ENCODE measurements at places on chromosomes 16 and 17.

DNA sequence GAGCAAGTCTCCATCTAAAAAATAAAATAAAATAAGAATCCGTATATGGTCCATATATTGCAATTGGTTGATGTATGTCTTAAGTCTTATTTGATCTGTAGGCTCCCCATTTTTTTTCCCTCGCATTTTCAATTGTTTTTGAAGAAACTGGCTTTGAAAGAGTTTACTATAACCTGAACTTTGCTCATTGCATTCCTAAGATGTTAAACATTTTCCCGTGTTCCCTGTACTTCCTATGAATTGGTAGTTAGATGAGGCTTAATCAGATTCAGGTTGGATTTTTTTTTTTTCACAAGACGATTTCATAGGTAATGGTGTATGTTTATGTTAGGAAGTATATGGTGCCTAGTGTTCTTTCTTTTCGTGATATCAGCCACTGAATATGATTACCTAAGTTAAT lies 3.3 kb downstream of the LRRC36 start:
- no peak for DNase-seq

GRCh38 chr17:6392609-6393350 lies 42.1 kb downstream of the AIPL1 start:
- no peak for DNase-seq

DNA sequence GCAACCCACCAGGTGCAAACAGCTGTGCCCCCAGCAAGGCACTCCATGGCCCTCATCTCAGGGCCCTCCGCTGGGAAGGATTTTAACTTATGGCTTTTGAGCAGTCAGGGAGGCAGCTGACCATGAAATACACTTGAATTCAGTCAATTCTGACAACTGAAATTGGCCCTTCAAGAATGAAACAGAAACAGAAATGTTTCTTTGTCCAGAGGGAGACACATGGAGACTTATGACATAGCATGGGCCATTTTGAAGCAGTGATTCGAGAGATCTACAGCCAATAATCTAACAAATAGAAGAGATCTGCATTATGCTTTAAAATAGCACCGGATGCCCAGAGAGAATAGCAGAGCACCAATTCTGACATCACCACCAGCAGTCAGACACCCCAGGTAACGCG lies 7.5 kb downstream of the CACNG1 start:
- no peak for DNase-seq

DNA sequence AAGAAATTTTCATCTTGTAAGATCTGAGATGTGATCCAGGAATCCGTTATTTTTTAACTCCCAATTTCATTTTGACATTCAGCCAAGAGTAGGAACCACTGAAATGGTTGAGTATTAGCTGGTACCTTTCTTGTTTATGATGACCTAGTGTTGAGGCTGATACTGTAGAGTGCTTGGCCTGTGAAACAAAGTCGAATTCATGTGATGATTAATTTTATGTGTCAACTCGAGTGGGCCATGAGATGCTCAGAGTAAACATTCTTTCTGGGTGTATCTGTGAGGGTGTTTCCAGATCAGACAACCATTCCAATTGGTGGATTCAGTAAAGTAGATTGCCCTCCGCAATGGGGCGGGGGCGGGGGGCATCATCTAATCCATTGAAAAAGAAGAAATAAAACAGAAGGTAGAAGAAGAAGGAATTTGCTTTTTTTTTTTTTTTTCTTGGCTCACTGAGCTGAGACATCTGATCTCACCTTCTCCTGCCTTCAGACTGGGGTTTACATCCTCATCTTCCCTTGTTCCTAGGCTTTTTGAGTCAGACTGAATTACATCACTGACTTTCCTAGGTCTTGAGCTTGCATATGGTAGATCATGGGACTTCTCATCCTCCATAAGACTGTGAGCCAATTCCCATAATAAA lies 264.6 kb upstream of the KCNJ16 start:
- DNase-seq, result no peak

GRCh38 chr16:84726669-84727467 lies 27.1 kb downstream of the USP10 start:
- no peak for DNase-seq

DNA sequence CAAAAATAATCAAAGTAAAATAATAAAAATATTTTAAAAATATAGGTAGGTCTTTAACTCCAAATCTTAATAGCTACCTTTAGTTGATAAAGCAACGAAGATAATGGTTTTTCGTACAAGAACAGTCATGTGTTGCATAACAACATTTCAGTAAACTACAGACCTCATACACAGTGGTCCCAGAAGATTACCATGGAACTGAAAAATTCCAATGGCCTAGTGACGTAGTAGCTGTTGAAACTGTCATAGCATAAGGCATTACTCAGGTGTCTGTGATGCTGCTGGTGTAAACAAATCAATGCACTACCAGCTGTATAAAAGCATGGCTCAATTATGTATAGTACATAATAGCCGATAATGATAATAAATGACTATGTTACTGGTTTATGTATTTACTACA lies 43.9 kb downstream of the CREBBP start:
- no peak for DNase-seq

GRCh38 chr16:51579652-51580360 lies 428.7 kb upstream of the SALL1 start:
- no peak for DNase-seq

- DNase-seq, result no peak
Observed at GRCh38 chr17:60857556-60858080, 180.0 kb downstream of the BCAS3 start.

- DNase-seq, result peak; percentile 19
Observed at GRCh38 chr17:56593086-56593645, 333 bp upstream of the NOG start.

GRCh38 chr17:80137131-80137530 lies 9.8 kb downstream of the EIF4A3 start:
- no peak for DNase-seq

DNA sequence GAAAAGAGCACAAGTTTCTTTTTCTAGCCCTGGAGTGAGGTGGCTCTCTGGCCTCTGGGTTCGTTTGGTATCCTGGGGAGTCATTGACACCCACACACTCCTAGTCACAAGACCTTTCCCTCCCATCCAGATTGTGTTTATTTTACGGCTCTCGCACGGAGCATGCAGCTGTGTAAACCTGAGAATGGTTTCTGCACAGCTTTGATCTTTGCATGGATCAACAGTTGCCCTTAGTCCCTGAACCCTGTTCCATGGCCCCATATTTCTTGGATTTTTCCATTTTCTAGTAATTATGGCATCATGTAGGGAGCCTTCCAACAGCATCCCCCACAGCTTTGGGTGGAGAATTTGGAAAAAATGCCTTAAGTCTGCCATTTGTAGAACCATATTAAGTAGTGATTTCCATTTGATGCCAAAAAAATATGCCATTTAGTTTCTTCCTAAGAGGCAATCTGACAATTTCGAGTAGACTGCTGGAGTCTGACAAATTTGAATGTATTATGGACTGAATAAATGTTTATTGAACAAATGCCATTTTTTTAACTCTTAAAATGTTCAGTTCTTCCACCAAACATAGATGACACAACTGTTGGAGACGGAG lies 197.7 kb downstream of the WWOX start:
- no peak for DNase-seq

GRCh38 chr17:78608804-78609186 lies 31.6 kb upstream of the DNAH17 start:
- no peak for DNase-seq

DNA sequence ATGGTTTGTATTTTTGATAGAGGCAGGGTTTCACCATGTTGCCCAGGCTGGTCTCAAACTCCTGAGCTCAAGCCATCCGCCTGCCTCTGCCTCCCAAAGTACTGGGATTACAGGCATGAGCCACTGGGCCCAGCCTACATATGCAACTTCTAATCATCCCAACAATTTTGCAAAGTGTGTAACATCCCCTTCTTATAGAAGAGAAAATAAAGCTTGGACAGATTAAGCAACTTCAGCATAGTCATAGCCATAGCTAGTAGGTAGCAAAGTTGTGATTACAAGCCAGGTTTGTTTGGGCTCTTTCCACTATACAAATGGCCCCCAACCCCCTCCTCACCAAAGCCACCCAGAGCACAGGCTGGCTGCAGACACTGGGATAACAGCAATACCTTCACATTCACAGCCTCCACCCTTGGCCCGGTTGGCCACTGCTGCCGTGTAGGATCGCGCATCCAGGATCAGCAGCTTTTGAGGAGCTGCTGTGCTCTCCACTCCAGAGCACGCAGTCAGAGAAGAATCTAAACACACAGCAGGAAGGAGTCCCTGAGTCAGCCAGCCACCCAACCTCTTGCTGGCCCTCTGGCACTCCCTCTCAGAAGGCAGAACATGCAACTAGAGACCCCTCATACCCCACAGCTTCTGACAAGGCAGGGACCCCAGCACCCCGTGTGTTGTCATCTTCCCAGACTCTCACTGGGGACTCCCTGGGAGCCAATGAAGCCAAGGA lies 7.9 kb downstream of the MTMR4 start:
- DNase-seq, result no peak

DNA sequence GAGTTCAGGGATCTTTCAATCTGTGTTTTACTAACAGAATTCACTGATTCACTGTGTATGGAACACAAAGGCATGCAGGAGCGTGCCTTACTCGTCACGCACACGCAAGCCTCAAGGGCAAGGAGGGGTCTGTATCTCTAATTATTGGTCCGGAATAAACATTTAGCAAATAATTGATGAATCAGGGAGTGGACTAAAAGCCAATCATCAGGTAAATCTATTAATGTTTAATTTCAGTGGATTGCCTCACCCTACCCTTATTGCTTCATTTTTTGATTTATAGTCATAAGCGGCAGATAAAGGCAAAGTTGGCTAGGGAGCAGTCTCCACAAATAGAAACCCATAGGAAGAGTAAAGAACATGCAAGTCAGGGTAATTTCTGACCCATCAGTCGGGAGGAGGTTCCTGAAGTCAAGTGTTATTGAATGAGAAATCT lies 7.4 kb upstream of the HSD17B2 start:
- no peak for DNase-seq

DNA sequence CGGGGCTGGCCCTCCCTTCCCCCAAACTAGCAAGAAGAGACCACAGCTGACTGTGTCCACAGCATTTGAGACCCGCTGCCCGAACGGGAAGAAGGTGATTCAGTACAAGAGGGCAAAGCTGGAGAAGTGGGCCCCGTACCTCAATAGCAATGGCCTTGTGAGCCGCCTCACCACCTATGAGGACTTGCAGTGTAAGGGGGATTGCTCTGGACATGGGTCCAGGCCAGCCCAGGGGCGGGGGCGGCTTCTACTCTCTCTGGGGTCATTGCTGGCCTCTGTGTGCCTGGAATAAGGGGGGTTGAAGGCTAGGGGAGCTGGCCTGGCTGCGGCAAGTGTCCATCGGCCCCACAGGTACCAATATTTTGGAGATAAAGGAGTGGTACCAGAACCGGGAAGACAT lies 12.9 kb upstream of the KATNB1 start:
- DNase-seq, result no peak

DNA sequence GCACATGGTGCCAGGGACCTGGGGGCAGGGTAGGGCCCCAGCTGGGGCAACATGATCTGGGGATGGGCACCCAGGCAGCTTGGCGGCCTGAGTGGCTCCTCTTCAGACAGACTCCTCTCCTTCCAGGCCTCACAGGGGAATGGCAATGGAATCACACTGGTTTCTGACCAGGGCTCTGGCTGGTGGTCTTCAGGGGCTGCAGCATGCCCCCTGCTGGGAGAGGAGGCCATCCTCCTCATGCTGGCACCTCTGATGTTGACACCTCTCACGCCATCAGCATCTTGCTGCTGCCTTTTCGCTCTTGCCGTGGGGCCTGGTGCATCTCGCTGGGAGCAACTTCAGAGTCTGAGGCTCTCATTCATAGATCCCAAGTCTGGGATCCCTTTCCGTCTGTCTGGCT lies 11.2 kb upstream of the GFOD2 start:
- DNase-seq, result no peak

GRCh38 chr16:48596326-48596725 lies 13.7 kb downstream of the N4BP1 start:
- no peak for DNase-seq

GRCh38 chr17:12922120-12922519 lies 95.7 kb downstream of the ELAC2 start:
- no peak for DNase-seq

- peak; percentile 23 for DNase-seq
Observed at GRCh38 chr17:47225436-47225858, 16.3 kb downstream of the MYL4 start.

DNA sequence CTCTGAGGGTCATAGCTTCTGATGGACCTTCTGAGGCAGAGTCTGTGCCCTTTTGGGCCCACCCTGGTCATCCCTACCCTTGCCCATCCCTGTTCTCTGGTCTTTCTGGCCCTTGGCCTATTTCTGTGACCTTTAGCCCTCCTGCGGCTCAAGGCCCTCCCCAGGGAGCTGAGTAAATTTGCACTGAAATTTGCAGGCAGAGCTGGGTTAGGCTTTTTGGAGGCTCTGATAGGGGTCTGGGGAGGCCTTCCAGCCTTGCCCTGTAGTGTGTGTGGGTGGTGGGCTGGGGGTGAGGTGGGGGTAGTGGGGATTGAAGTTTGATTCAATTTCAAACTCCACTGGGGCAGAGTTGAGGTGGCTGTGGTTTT lies 17.8 kb downstream of the RARA start:
- DNase-seq, result no peak

DNA sequence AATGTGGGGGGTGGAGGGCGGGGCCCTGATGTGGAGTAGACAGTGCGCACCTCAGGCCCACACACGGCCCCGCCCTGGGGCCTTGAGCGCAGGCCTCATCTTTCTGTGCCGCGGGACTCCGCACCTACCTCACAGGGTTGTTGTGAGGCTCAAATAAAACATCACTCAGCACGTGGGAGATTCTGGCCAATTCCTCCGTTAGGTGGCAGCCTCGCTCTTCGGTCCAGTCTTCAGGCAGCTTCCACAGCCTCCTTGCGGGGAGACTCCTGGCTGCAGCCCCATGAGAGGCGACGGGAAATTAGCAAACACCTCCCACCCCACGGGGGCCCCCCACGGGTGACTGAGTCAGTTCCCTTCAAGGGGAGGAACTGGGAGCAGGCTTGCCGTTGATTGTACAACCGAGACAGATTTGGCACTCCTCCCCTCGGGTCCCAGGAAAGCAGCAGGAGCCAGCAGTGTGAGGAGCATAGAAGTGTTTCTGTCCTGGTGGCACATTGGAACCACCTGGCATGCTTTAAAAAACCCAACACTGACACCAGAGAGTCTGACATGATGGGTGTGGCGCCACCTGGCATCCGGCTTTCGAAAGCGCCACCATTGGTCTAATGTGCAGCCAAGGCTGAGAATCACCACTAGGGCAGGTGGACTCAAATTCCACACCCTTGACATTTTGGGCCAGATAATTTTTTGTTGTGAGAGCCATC lies 7.6 kb downstream of the MRM1 start:
- peak; percentile 57 for DNase-seq

DNA sequence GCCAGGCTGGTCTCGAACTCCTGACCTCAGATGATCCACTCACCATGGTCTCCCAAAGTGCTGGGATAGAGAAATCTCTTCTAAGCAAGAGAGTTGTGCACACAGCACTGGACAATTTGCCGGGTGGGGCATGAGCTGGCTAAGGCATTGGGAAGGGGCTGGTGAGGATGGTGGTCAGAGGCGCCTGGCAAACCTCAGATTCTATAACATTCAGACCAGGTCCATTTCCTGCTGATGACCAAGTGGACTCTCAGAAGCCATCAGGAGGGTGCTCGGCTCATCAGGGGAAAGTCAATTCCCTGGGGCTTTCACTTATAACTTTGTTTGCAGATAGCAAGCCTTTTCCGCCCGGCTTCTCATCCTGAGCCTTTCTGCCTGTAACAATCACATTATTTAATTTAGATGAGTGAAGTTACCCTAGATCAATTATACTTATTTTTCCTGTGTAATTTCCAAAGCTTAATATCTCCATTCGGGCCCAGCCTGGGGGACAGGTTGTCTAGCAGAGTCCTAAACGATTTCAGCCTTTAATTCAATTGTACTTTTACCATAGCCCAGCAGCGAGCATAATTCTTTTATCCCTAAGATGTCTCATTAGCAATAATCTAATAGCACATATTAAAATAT lies 15.0 kb upstream of the SLC6A2 start:
- no peak for DNase-seq

- DNase-seq, result no peak
Observed at GRCh38 chr16:80717611-80718010, 86.8 kb downstream of the CDYL2 start.
